Heart right ventricle (tissue), 16 donors: ENCODE measurements at places on chromosomes 2 and 18. TPM values are rescaled to one million over a fixed set of nuclear protein-coding genes. Genes with fewer than 3 reads are reported as not detected.
A peak's percentile ranks its signal among the peaks of the same experiment; 100 is the strongest.

- peak overlapping the region; percentile 84 for H3K27ac ChIP-seq
- no peaks in the 10 kb centered on the region for H3K27me3 ChIP-seq
- H3K4me3 ChIP-seq: no peak overlapping the region
These were observed 31.4 kb downstream of the RAB31 start for GRCh38 chr18:9739516-9739915.

- H3K27ac ChIP-seq: no peak overlapping the region
- no peaks in the 10 kb centered on the region for H3K36me3 ChIP-seq
- DNase-seq: no peak
- H3K4me1 ChIP-seq: peaks cover 7% of the 10 kb centered on the region
These were observed 416.0 kb upstream of the HS6ST1 start for GRCh38 chr2:128734521-128735295.

DNA sequence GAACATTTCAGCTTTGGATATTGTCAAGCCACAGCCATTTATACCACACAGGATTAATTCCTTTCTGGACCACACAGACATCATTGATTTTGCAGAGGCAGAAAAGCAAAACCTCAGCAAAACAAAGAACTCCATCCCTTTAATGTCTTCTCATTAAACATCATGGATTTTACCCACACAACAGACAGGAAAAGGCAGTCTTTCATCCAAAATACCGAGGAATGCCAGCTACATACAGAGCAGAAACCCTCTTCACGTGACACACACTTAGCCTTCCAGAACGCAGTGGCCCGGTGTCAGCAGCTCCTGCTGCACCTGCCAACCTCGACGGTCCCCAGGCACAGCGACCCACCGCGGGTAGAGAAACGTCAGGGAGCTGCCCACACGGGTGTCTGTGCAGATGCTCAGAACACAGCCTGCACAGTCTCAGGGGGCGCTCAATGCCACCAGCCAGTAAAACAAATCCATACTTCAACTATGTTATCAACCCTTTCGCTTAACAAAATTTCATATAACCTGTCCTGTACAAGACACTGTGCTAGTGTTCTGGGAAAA is 304.5 kb downstream of the EIPR1 start:
- H3K4me3 ChIP-seq: no peak overlapping the region
- no peak for DNase-seq
- H3K27me3 ChIP-seq: no peaks in the 10 kb centered on the region
- peaks cover 10% of the 10 kb centered on the region for H3K4me1 ChIP-seq
- no peaks in the 10 kb centered on the region for H3K36me3 ChIP-seq

GRCh38 chr2:21607572-21607971 is 483.8 kb downstream of the TDRD15 start:
- no peaks in the 10 kb centered on the region for H3K4me1 ChIP-seq
- no peak for DNase-seq
- H3K27ac ChIP-seq: no peak overlapping the region
- H3K4me3 ChIP-seq: no peak overlapping the region
- no peaks in the 10 kb centered on the region for H3K27me3 ChIP-seq

DNA sequence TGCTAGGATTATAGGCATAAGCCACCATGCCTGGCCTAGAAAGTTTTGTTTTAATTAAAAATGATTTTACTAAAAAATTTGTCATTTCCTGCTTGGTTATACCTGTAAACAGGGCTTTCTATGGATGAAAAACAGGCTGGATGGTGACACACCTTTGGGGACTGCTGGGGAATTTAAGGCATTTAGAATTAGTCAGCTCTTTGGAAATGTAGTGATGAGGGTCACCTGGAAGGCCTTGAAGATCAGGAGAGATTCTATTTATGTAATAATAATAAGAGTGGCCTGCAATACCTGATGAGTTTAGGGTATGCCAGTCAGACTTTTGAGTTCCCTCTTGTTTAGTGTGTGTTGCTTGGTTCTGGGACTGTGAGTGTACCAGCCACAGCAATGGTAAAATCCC is 51.1 kb downstream of the RALBP1 start:
- no peak overlapping the region for H3K27ac ChIP-seq
- H3K4me1 ChIP-seq: no peaks in the 10 kb centered on the region
- H3K4me3 ChIP-seq: no peak overlapping the region
- H3K27me3 ChIP-seq: no peaks in the 10 kb centered on the region
- no peak for DNase-seq

DNA sequence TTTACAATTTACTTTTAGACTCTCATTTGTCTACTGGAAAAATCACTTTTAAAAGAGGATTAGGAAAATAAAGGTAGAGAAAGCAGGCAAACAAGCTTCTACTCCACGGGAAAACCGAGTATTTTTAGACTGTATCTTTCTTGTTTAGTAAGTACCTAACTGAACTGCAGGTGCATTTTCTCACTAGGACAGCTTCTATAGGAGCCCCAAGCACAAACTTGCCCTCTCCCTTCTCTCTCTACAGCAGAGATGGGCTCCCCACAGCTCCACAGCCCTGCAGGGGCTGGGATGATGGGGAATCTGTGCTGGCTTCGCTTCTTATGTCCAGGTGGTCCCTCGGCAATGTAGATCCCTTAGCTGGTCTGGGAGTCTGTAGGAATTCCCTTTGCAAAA is 16.2 kb downstream of the PSTPIP2 start:
- no peak for DNase-seq
- H3K4me3 ChIP-seq: no peak overlapping the region
- no peaks in the 10 kb centered on the region for H3K36me3 ChIP-seq
- no peak overlapping the region for H3K27ac ChIP-seq
- peaks cover 8% of the 10 kb centered on the region for H3K4me1 ChIP-seq

Gene CAPN14
- 0.17 TPM for total RNA-seq

Gene CDK15
- total RNA-seq: 0.15 TPM

Gene UNC80
- total RNA-seq: not detected
